ENCODE measurements at places on chromosomes 6 and 20.

DNA sequence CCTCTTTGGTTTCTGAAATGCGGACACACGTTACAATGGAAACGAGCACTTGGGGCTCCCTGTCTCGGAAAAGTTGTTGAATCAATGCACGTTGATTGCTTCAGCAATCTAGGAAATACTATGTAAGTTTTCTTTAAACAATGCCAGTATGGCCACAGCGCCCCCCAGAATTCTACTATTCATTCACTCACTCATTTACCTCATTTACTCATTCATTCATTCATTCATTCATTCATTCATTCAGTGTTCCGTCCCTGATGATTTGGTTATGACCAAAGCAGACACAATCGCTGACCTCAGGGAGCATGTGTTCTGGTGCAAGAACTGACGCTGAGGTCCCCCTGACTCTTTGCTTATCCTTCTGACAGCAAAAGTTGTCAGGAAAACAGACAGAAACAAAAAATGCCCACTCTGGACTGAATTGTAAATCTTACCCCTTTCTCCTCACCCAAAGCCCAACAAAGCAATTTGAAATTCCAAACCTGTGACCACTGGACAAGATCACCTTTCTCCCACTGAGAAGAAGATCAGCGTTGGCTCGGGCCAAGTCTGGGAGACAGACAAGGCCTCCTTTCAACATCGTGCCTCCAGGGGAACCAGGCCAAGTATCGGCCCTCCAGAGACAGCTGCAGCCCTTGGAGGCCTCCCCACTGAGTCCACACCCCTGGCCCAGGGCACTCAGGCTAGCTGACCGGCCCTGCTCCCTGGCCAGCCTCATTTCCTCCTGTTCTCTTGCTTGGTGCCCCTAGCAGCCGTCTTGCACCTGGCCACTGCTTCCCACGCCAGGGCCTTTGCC is 15.0 kb upstream of the PMEPA1 start:
- peaks cover 20% of the 10 kb centered on the region for H3K4me1 ChIP-seq
- no peak overlapping the region for H3K4me3 ChIP-seq
- DNase-seq: no peak
- no peak overlapping the region for H3K27ac ChIP-seq
- peaks cover 7% of the 10 kb centered on the region for H3K27me3 ChIP-seq

- no peak for DNase-seq
- H3K4me3 ChIP-seq: no peak overlapping the region
- no peak overlapping the region for H3K27ac ChIP-seq
- H3K36me3 ChIP-seq: no peaks in the 10 kb centered on the region
- H3K27me3 ChIP-seq: no peaks in the 10 kb centered on the region
- H3K4me1 ChIP-seq: peaks cover 2% of the 10 kb centered on the region
These were observed 10.0 kb downstream of the MBOAT1 start for GRCh38 chr6:20202324-20202658.

- no peaks in the 10 kb centered on the region for H3K4me1 ChIP-seq
- no peak for DNase-seq
- no peaks in the 10 kb centered on the region for H3K27me3 ChIP-seq
- no peak overlapping the region for H3K27ac ChIP-seq
These were observed 79.1 kb upstream of the ANKEF1 start for GRCh38 chr20:9955646-9956045.

DNA sequence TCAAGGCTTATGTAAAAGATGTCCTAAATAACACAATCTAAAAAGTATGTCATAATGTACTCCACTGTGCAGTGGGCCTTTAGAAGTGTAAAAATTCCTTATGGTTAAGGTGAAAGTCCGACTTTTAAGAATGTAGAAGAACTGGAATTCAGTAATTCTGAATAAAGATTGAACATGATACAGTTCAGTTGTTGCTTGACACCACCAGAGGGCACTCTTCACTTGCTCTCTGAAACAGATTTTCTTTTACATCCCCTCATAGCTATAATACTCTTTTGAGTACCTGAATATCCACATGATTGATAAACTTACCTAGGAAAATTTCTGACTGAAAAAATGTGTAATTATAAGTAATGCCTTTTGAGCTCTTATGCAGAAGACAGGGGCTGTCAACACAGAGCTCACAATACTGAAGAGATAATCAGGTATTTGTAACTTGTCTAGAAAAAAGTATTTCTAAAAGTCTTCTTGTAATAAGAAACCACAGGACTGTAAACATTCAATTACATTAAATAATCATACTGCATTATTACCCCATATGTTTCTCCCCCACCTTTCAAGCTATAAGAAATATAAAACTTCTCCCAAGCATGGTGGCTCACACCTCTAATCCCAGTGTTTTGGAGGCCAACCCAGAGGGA is 92.1 kb downstream of the POPDC3 start:
- no peaks in the 10 kb centered on the region for H3K4me1 ChIP-seq
- peak; percentile 31 for DNase-seq
- H3K4me3 ChIP-seq: no peak overlapping the region
- H3K36me3 ChIP-seq: no peaks in the 10 kb centered on the region
- H3K27me3 ChIP-seq: no peaks in the 10 kb centered on the region

DNA sequence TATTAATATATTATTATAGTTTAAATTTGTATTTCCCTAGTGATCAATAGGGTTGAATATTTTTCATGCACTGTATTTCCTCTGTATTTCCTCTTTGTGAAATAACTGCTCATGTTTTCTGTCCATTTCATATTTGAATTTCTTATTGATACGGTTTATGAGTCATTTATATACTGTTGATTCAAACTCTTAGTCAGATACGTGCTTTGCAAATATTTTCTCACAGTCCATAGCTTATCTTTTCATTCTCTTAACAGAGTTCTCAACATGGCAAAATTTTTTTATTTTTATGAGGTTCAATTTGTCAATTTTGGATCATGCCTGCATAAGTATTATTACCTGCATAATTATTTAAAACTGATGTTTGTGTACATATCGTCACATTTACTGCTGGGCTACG is 329.6 kb downstream of the HAO1 start:
- no peak overlapping the region for H3K27ac ChIP-seq
- no peaks in the 10 kb centered on the region for H3K27me3 ChIP-seq
- H3K4me1 ChIP-seq: no peaks in the 10 kb centered on the region
- H3K4me3 ChIP-seq: no peak overlapping the region

All from spinal cord (tissue), 10 donors.